T-helper 2 cell (primary cell): ENCODE measurements at places on chromosomes 12 and 14.

- no peak for DNase-seq
These were observed 12.0 kb upstream of the FAM234B start for GRCh38 chr12:13032164-13032563.

GRCh38 chr12:52443966-52444365 is 8.0 kb downstream of the KRT6B start:
- no peak for DNase-seq

DNA sequence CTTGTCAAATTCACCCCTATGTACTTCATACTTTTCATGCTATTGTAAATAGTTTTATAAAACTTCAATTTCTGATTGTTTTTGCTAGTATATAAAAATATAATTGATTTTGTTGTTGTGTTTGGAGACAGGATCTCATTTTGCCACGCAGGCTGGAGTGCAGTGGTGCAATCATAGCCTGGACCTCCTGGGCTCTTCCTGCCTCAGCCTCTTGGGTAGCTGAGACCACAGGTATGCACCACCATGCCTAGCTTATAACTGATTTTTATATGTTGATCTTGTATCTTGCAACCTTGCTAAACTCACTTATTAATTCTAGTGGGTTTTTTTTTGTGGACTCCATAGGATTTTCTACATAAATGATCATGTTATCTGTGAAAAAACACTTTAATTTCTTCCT is 23.5 kb downstream of the ATP5MC2 start:
- DNase-seq = no peak

DNA sequence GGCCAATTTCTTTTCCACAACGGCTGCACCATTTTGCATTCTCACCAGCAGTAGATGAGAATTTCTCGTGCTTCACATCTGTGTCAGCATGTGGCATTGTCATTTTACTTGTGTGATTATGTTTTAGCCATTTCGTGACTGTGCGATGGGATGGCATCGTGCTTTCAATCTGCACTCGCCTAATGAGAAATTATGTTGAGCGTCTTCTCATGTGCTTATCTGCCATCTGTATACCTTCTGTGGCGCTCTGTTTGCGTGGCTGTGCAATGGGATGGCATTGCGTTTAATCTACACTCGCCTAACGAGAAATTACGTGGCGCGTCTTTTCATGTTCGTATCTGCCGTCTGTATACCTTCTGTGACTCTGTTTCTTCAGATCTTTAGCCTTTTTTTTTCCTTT is 14.9 kb upstream of the GPR132 start:
- DNase-seq = no peak

GRCh38 chr14:90405101-90405500 is 8.3 kb downstream of the CALM1 start:
- DNase-seq = no peak

- DNase-seq = no peak
These were observed 28.6 kb downstream of the FLRT2 start for GRCh38 chr14:85558505-85558904.

GRCh38 chr12:15701631-15702156 is 87.5 kb downstream of the EPS8 start:
- DNase-seq = no peak

- no peak for DNase-seq
These were observed 18.9 kb upstream of the CFL2 start for GRCh38 chr14:34733245-34733644.
